ENCODE measurements at places on chromosomes 3 and 15.

GRCh38 chr3:138547342-138547975, 46.6 kb downstream of the CEP70 start:
- no peak for DNase-seq

DNA sequence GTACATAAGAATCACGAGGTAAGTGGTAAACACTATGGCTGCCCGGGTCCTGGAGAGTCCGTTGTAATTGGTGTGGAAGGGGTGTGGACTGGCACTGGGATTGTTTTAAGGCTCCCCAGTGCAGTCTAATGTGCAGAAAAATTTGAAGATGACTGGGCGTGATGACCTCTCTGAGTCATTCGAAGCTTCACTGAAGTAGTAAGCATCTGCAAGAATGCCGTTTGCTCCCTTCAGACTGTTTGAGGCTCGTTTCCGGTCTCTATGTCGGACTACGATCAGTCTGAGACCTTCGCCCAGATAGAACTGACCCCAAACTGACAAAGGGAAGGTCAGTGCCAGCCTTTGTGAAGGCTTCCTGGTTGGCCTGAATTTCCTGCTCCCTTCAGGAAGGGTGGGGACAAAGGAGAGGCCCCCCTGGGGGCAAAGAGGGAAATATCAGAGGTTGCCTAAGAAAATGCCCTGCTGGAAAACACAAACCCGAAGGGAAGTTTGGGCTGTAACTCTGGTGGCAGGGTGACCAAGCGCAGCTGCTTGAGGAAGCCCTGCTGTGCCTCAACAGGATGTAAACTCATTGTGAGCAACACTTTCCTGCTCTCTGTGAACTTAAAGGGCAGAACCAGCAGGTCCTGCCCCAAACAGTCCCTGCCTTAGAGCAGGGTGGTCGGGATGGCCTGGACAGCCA, 34.6 kb downstream of the BTD start:
- DNase-seq = no peak

- DNase-seq = no peak
Measured at GRCh38 chr15:63086271-63086670, 35.4 kb upstream of the LACTB start.

- DNase-seq = no peak
Measured at GRCh38 chr15:41476416-41477048, 17.1 kb upstream of the ITPKA start.

DNA sequence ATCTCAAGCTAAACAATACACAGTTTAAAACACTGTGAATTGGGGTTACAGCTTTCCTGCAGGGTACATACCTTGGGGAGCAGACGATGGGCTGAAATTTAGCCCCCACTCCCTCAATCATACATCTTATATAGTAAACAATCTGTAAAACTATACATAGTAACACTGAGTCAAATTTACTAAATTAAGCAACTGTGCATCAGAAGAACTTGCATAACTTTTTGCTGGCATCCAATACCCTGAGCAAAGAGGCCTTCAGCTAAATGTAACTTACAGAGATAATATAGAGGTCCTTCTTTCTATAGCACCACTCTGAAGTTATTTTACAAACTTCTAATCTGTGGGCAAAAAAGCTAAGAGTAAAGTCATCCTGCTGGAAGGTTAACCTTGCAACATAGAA, 603.6 kb upstream of the TGFBR2 start:
- DNase-seq = no peak

GRCh38 chr3:134307425-134307824, 56.8 kb upstream of the RYK start:
- peak; percentile 7 for DNase-seq

GRCh38 chr3:126915015-126915414, 67.9 kb upstream of the PLXNA1 start:
- DNase-seq = no peak

- DNase-seq = no peak
Measured at GRCh38 chr3:140731440-140732119, 53.7 kb downstream of the TRIM42 start.

All from aorta (tissue), 5 donors.